ENCODE measurements at places on chromosomes 1 and 21.

- peak; percentile 65 for DNase-seq
Measured at GRCh38 chr1:33255347-33256220, 708 bp upstream of the ZNF362 start.

GRCh38 chr21:28522014-28522799 is 470.5 kb downstream of the LTN1 start:
- DNase-seq: no peak

DNA sequence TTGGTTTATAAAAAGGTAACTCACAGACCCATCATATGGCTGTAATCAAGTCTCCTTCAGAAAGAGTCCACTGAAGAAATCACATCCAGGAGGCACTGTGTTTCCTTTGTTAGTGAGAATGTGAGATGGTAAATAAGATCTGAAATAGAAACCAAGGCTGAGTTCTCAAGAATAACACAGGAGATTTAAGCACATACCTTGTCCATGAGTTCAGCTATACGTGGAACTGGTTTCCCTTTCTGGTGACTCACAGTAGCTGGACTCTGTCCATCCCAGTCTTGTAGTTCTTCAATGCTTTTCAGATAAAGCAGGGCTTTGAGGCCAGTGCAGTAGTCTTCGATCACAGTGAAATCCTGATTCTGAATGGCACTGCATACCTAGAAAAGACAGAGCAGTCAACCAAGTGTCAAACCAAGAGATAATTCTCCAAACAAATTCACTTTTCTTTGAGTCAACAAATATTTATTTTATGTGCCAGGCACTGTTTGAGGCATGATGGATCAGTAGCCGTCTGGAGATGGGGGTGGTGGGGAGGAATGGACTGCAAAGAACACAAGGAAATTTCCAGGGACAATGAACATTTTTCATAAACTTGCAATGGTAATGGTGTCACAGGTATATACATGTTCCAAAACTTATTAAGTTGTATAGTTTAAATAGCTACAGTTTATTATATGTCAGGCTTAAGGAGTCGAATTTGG is 471.4 kb downstream of the PTBP2 start:
- no peak for DNase-seq

- DNase-seq: no peak
Measured at GRCh38 chr1:78227705-78228635, 182.2 kb downstream of the GIPC2 start.

- no peak for DNase-seq
Measured at GRCh38 chr1:190373705-190374336, 103.8 kb downstream of the BRINP3 start.

DNA sequence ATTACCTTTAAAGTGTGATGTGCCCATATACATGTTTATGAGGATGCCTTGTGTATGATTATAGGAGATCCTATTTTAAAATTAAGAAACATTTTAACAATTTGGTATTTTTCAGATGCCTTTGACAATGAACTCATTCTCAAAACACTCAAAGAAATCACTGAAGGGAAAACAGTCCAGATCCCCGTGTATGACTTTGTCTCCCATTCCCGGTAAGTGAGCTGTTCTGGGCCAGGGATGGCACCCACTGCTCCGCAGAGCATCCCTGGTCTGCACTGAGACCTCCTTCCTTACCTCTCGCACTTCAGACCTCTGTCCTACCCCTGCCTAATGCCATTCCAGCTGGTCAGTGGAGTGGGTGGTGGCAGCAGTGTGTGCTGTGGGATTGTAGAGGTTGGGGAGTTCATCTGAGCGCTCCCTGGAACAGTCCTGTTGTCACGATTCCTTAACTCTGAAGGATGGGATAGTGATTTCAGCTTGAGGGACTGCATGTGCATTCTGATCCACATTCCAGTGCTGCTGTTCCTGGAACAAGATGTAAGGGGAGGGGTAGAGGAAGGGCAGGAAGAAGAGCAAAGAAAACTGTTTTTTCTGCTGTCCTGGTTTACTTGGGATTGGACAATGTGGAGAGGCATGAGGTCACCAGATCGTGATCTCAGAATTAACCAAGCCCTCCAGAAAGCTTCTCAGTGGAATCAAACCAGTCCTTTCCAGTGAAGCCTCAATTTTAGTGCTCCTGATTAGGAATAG is 63.9 kb downstream of the UCK2 start:
- DNase-seq: no peak

GRCh38 chr1:40583980-40584379 is 52.5 kb downstream of the ZNF684 start:
- peak; percentile 25 for DNase-seq

GRCh38 chr21:39834543-39834942 is 32.7 kb upstream of the PCP4 start:
- no peak for DNase-seq

- DNase-seq: no peak
Measured at GRCh38 chr1:212062832-212063438, 27.4 kb downstream of the DTL start.

DNA sequence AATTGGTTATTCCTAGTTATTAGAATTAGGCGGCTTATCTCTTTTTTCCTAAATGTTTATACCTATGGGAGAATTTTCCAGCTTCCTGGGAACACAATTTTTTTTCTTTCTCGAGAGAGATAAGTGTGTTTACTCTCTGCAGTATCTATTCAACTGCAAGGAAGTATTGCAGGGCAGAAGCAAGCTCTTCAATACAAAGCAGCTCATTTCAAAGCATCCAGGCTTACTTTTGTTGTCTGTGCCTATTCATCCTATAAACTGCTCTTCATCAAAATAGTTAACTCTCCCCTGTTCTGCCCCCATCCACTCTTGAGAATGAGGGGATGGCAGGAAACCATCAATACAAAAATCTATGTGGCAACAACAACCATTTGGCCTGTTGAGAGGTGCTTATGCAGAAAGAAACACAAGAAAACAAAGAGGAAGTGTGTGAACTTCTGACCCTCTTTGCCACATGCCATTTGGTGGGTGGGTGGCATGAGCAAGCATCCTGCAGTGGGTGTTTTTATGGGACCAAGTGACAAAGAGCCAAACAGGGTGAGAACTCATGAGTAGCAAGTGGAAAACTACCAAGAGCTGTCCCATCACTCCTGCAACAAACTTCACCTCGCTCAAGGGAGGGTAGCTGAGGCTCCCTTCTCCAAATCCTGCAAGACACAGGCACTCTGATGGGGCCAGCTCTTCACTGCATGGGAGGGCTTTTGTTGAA is 50.6 kb upstream of the MRPS6 start:
- DNase-seq: peak; percentile 71

- DNase-seq: peak; percentile 85
Measured at GRCh38 chr1:117059334-117059677, 820 bp upstream of the TTF2 start.

GRCh38 chr1:9701665-9702064 is 50.1 kb downstream of the PIK3CD start:
- DNase-seq: no peak

DNA sequence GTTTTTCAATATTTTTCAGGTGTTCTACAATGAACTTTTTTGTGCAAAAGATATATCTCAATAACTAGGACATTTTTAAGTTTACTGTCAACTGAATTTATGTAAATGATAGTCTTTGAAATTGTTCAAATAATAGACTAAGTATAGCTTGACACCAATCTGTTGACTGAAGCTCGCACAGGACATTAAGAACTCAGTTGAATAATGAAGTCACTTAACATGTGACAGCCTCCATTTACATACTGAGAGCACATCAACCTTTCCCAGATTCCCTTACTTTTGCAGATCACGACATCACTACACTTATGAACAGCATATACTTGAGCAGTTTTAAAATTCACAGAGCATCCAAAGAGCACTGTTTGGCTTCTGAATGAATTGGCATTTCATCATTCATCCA is 268.2 kb downstream of the LRRC7 start:
- DNase-seq: no peak

- DNase-seq: no peak
Measured at GRCh38 chr1:212271823-212272485, 13.3 kb upstream of the PPP2R5A start.

DNA sequence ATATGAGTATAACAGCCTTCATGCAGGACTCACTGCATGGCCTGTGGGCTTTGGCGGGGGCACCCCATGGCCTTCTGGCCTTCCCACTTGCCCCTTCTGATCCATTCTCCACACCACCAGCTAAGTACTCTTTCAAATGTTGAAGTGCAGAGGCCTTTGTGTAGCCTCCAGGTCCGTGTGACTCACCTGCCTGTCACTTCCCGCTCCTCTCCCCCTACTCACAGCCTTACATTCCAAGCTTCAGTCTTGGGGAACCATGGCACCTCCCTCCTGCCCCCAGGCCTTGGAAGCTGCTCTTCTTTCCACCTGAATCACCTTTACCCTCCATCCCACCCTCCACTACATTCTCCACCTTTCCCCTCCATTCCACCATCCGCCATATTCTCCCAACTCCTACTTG is 69.6 kb downstream of the PGM1 start:
- DNase-seq: no peak

DNA sequence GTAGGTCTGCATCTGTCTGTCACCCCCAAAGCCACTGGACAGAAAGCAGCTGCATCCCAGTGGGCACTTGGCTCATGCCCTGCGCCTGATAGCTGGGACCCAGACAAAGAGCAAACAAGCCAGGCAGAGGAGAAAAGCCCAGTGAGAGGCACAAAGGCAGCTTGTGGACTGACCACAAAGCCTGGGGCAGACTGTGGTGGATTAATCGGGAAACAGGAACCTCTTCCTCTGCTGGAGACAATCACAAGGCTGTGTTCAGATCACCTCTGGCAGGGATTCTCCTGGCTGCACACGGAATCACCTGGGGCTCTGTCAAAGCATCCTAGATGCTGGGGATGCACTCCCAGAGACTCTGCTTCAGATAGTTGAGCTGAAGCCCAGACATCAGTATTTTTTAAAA is 15.2 kb upstream of the GJB5 start:
- no peak for DNase-seq

DNA sequence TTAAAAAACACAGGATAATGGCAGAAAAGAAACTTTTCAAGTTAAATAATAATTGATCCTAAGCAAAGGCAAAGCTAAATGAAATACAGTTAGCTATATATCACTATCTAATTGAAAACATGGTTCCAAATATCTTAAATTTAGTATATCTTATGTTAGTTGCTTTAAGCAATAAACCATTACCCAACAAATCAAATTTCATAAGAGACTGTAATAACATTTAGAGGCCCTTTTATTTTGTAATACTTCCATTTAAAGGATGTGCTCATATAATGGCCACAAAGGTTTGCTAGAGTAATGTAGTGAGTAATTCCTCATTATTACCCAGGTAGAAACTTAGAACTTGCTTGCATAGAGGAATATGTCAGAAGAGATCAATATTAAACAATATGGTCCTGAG is 32.3 kb downstream of the RPL5 start:
- no peak for DNase-seq

GRCh38 chr1:51627672-51628071 is 10.8 kb downstream of the OSBPL9 start:
- DNase-seq: no peak

DNA sequence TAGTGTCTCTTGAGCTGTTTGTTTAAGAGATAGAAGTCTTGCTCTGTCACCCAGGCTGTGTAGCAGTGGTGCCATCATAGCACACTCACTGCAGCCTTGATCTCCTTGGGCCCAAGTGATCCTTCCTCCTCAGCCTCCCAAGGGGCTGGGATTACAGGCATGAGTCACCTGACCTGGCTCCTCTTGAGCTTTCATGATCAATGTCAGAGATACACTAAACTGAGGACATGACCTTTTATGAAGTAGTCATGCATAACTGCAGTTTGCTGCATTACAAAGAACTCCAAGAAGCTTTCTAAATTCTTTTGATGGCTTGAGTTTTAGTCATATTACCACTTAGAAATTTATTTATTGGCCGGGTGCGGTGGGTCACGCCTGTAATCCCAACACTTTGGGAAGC is 77.7 kb downstream of the CC2D1B start:
- no peak for DNase-seq

DNA sequence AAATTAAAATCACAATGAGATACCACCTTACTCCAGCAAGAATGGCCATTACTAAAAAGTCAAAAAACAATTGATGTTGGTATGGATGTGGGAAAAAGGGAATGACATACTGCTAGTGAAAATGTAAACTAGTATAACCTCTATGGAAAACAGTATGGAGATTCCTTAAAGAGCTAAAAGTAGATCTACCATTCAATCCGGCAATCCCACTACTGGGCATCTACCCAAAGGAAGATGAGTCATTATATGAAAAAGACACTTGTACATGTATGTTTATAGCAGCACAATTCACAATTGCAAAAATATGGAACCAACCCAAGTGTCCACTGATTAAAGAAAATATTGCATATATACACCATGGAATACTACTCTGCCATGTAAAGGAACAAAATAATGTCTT is 37.2 kb downstream of the SUSD4 start:
- DNase-seq: no peak

GRCh38 chr1:169835647-169836046 is 40.9 kb upstream of the METTL18 start:
- DNase-seq: no peak

- no peak for DNase-seq
Measured at GRCh38 chr21:31479714-31480113, 135.7 kb upstream of the TIAM1 start.

DNA sequence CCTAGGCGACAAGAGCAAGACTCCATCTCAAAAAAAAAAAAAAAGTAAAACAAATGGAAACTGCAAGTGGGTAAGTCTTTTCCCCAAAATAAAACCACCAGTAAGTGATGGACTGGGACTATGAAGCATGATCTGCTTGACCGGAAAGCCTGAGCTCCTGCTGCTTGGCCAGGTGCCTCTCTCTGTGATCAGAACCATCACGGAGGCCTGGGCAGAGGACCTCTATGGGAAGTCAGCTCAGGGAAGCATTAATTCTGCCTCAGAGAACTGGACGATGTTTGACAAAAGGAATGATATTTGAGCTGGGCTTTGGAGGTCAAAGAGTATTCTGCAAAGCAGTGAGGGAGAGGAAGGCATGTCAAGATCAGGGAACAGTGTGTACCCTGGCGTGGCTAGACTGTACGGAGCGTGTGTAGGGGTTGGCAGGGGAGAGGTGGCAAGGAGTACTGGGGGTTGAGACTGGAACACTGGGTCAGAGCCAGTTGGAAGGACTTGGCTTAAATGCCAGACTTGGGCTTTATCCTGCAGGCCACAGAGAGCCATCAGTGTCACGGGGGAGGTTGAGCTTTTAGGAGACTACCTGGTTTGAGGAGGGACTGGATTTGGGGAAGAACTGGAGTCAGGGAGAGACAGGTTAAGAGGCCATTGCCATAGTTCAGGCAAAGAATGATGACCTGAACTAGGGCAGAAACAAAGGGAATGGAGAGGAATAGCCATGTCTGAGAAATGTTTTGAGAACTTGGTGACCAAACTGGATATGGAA is 16.4 kb downstream of the ATP1A2 start:
- no peak for DNase-seq

DNA sequence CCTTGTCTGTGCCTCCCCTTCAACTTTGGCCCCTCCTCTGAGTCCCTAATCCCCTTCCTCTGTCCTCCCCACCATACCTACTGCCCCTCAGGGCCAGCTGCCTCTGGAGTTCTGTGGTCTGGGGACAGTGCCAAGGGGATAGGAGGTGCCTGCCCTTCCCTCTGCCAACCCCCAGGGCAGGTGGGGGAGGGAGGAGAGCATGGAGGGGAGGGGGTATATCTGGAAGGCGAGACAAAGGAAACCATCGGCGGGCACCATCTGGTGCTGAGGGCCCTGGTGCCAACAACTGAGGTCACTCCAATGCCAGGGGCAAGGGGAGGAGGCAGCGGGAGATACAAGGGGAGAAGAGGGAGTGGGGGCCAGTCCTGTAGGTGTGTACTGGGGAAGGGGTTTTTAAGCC is 9.6 kb downstream of the RAB25 start:
- no peak for DNase-seq

- DNase-seq: no peak
Measured at GRCh38 chr1:178686407-178686806, 38.6 kb upstream of the RALGPS2 start.
